ENCODE measurements at places on chromosomes 4 and X.

- DNase-seq, result no peak
Observed at GRCh38 chrX:124211312-124211942, 121.0 kb upstream of the TEX13D start.

- DNase-seq, result no peak
Observed at GRCh38 chr4:122689972-122690371, 42.5 kb upstream of the BBS12 start.

DNA sequence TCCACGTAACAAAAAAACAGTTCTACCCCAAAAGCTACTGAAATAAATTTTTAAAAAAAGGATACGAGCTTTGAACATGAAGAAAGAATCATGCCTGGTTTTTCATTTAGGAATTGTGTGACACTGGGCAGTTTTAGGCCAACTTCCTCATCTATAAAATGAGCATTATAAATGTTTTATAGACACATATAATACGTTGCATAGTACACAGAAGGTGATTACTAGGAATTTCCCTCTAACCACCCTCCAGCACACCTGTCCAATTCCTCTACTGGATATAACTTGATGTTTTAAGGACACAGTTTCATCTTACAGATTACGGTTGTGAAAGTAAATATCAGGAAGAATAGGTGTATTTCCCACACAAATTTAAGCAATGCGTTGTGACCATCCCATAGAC, 85.5 kb upstream of the IQCM start:
- DNase-seq, result no peak

DNA sequence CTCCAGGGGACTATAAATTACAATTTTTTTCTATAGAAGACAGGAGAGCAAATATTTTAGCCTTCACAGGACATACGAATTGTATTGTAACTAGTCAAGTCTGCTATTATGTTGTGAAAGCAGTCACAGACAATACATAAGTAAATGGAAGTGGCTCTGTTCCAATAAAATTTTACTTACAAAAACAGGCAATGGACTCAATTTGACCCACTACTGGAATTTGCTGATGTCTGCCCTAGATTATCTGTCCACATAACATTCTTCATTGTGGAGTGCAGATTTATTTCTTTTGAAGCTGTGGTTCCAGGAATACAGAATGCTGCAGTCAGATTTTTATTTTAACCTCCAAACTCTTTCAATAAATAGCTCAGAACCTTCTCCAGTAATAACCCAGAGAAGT, 330.3 kb downstream of the PPP4R3C start:
- DNase-seq, result no peak

DNA sequence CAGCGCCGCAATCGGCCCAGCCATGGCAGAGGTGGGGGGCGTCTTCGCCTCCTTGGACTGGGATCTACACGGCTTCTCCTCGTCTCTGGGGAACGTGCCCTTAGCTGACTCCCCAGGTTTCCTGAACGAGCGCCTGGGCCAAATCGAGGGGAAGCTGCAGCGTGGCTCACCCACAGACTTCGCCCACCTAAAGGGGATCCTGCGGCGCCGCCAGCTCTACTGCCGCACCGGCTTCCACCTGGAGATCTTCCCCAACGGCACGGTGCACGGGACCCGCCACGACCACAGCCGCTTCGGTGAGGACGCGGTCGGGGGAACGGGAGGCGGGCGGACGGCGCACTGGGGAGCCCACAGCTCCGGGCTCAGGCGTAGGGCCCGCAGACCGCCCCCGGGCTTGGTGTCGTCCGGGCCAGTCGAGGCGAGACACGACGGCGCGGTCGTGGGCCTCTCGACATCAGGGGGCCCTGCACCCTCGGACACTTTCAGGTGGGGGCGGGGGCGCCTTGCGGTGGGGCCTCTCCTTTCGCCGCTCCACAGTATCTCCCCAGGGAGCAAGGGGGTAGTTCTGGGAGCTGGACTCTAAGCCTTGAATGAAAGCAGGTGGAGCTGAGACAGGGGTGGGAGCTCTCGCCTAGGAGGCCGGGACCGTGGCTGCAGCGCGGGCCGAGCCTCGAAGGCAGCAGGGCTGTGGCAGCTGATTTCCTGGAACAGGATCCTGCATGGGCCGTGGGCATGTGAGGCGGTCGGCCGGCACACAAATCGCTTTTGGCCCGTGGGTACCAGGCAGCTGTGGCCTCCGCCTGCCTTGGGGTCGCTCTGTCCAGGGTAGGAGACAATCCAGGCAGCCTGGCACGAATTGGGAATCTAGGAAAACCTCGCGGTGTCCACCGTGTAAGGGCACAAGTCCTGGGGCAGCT, 722 bp downstream of the FGF16 start:
- no peak for DNase-seq

- DNase-seq, result no peak
Observed at GRCh38 chrX:31291131-31291530, 219.3 kb upstream of the FTHL17 start.

DNA sequence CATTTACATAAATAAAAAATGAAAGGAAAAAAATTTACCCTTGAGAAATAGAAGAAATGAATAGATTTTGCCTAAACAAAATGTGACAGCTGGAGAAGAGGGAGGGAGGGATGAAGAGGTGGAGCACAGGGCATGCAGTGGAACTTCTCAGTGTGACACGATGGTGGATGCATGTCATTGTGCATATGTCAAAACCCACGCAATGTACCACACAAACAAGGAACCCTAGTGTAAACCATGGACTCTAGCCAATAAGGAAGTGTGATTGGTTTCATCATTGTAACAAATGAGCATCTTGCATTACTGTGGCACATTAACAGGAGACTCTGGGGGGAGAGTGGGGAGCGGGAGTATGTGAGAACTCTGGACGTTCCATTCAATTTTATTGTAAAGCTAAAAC, 58.6 kb downstream of the GATB start:
- DNase-seq, result no peak

- DNase-seq, result no peak
Observed at GRCh38 chr4:64195582-64195981, 213.7 kb downstream of the TECRL start.

DNA sequence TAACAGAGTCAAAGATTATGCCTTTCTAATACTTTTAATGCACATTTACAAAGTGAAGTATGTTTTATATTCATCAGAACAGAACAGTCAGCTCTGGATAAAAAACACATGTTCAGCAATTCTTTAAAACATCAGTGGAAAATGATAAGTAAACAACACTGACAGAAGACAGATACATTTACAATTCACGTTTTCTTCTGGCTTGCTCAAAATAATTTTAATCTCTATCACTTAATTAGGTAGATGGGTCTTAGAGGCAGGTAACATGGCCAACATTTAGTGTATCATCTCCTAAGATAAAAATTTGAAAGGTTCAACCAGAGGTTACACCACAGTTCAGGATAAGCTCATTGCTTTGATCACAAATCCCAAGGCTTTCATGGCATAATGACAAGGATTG, 156.8 kb upstream of the MAB21L2 start:
- DNase-seq, result no peak

DNA sequence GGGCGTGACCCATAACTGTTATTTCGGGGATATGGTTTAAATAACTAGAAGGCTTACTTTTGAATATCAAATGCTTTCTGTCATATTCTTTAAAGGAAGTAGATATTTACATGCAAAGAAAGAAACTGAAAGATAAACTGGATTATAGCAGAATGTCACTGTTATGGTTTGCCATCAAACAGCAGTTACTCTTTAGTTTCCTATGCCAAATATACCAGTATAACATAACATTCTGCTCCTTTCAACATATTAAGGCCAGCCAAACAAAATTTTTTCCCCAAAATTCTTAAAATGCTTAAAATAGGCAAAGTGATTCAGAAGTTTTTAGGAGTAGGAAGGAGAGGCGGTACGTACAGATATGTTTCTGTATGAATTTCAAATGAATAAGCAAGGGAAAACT, 27.0 kb downstream of the KDM6A start:
- DNase-seq, result no peak

- no peak for DNase-seq
Observed at GRCh38 chr4:134057356-134057755, 144.2 kb downstream of the PABPC4L start.

- DNase-seq, result no peak
Observed at GRCh38 chrX:140710710-140711109, 1.2 kb downstream of the LINC00632 start.

DNA sequence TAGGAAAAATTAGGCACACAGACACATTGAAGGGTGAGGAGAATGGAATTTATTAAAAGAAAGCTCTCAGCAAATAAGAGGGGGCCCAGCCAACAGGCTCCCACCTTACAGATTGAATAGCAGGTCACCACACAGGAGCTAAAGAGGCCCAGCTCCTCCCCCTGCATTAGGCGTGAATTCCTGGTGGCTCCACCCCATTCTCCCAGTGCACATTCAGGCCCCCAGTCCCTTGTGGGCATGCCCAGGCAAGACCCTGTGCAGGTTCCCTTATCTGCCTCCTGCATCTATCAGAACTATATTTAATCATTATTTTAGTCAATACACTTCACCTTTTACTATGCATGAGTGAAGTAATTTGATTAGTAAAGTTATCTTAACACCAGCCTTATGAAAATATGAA, 856.3 kb upstream of the NDST4 start:
- DNase-seq, result no peak

Data from nucleus accumbens (tissue), 56 donors.